ENCODE measurements at places on chromosomes 5 and 9.

DNA sequence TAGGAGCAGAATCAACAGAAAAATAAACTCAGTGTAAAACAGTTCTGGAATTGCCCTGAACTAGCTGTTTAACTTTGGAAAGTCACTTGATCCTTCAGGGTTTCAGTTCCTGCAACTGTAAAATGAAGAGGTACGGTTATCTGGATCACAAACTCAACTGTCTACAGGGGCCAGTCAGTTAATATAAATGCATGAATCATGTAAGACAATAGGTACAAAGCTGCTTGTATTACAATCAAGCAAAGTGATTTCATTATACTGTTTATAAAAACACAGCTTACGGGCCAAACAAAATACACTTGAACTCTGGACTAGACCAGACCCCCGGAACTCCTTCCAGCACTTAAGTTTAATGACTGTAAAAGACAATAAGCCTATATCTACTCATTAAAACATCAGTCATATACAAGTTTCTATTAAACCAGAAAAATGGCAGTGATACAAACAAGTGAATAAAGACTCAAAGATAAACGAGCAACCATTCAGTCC is 73.0 kb downstream of the MRPS27 start:
- no peak for DNase-seq

DNA sequence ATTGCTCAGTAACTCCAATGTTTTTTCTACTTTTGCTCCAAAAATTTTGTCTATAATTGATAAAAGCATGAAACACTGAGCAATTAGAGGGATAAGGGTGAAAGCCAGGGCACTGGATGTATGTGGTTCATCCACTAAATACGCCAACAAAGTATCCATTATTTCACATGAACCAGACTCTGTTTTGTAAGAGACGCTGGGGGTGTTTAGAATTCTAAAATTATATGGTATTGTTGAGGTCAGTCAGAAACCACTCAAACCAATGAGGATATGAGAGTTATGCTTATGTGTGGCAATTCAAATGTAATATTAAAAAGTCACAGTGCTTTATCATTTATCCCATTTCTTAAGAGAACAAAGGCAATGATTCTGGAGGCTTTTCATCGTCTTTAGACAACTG is 220.2 kb downstream of the EFNA5 start:
- DNase-seq = no peak

GRCh38 chr9:127051881-127052595 is 70.4 kb downstream of the ANGPTL2 start:
- DNase-seq = no peak

DNA sequence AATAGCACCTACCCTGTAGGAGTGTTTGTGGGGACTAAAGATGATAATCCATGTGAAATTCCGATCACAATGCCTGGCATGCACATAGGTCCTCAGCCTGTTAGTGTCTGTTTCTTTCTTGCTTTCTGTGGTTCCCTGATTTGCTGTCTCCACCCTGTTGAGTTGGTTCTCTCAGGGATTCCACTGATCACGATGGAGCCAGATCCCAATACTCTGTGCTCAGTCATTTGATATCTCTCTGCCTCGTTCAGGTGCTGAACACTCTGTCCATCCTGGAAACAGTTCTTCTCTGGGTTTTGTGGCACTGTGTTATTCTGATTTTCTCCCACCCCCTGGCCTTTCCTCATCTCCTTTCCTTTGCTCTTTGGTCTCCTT is 60.8 kb downstream of the ARHGAP26 start:
- no peak for DNase-seq

DNA sequence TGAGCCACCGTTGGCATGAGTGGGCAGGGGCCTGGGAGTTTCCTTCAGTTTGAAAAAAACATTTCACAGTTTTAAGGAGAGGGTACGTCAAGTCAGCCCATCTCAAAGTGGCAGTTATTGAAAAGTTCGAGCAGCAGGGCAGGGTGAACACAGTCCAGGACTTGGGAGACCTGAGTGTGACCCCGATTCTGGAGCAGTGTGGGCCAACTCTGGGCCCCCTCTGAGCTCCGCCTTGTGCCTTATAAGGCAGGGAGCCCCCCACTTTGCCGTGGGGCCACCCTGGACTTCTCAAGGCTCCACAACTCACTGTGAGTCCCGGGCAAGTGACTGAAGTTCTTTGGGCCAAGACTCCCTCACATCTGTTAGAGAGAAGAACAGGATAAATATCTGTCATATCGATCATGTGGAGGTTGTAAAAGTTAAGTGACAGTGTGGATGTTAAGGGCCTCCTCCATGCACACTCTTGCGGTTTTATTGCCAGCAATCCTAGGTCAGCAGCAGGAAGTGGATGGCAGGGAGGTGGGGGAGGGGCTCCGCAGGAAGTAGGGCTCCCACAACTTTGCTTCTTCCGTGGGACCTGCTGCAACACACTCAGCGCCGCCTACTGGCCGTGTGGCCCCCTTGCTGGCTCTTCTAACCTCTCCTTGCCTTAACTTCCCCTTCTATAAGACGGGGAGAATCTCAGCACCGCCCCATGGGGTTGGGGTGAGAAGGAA is 38.4 kb downstream of the HRH2 start:
- DNase-seq = peak; percentile 84

GRCh38 chr9:133448487-133448972 is 11.2 kb upstream of the CACFD1 start:
- DNase-seq = no peak

DNA sequence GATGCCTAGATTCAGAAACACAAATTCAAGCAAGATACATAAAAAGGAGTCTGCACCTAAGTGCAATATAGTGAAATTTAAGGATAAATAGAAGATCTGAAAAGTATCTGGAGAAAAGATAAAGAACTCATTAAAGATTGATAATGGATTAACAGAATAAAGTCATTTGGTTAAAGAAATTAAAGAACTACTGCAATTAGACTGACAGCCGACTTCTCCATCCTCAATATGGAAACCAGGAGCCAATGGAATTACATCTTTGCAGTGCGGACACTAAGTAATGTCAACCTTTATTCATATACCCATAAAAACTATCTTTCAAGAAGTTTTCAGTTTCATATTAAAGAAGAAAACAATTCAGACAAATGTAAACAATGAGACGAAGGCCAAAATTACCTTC is 81.0 kb downstream of the MRPL36 start:
- no peak for DNase-seq

DNA sequence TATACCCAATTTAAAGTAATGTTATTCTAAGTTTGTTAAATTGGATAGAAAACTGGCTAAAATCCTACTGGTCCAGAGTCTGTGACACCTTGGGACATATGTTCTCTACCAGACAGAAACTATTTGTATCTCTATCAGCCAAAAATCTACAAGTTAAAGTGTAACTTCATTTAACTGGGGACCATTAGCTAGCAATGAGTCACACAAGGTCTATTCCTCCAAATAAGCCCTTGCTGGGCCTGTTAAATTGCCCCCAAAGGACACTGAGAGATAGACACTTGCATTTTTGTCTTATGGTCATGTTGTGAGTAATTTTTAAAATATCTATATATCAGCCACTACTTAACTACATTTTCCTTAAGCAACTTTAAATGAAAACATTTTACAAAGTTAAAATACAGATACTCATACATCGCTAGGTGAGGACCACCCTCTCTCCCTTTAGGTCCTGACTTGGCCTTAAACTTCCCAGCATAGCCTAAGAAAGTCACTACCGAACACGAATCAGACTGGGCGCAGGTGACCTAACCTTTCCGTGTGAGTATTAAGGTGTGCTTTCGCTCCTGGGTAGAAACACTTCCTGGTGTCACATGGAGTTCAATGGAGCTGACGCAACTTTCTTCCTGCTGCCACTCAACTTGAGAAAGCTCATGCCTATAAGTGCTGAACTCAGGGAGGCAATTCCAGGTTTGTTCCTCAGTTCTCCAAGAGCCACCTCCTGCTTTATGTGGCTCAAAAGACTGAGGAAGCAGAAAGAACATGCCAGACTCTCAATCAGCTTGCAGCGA is 249.1 kb downstream of the DIRAS2 start:
- no peak for DNase-seq

DNA sequence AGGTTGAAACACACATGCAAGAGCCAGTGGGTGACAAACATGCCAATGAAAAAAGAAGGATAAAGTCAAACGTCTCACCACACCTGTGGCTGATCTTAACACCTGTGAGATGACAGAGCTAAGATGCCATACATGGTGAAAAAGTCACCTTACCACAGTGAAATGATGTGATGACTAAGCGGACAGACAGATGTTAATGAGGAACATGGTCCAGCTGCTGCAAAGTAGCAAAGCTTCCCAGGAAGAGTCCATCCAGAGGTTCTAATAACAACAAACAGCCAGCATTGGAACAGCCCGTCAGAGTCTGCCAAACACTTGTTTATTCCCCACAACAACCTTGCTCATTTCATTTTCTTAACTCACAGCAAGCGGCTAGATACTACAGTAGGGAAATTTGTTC is 1.9 kb downstream of the KIAA1191 start:
- no peak for DNase-seq

GRCh38 chr9:97568461-97569275 is 64.5 kb downstream of the TSTD2 start:
- DNase-seq = no peak

All from stimulated activated CD8-positive, alpha-beta memory T cell treated with anti-CD3 and anti-CD28 coated beads, Interleukin-4, amount 100 ng/mL, for 48 hours (primary cell).